Activated T-helper 1 cell treated with anti-CD3 and anti-CD28 coated beads, Interleukin-2, amount 50 U/mL, for 16 hours (primary cell): ENCODE measurements at places on chromosomes 5 and 9.

DNA sequence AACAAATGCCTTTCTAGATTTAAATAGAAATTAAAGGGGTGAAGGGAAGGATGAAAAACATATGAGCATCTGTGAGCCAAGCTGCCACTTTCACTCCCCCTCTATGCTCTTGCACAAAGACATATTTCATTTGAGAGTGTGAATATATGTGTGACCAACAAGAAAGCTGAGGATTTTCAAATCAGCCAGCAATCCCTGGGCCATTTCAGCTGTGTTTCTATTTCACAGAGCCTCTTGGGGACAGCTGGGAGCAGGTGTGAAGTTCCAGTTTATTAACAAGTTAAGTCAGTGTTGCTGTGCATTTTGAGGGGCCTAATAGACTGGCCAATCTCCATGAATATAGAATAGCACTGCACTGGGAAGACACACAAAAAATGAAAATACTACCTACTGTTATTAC, 248.7 kb upstream of the RGMB start:
- no peak for DNase-seq

- no peak for DNase-seq
These were observed 102.5 kb downstream of the LIFR start for GRCh38 chr5:38453921-38454320.

GRCh38 chr5:127590156-127590722, 58.6 kb upstream of the CTXN3 start:
- no peak for DNase-seq

DNA sequence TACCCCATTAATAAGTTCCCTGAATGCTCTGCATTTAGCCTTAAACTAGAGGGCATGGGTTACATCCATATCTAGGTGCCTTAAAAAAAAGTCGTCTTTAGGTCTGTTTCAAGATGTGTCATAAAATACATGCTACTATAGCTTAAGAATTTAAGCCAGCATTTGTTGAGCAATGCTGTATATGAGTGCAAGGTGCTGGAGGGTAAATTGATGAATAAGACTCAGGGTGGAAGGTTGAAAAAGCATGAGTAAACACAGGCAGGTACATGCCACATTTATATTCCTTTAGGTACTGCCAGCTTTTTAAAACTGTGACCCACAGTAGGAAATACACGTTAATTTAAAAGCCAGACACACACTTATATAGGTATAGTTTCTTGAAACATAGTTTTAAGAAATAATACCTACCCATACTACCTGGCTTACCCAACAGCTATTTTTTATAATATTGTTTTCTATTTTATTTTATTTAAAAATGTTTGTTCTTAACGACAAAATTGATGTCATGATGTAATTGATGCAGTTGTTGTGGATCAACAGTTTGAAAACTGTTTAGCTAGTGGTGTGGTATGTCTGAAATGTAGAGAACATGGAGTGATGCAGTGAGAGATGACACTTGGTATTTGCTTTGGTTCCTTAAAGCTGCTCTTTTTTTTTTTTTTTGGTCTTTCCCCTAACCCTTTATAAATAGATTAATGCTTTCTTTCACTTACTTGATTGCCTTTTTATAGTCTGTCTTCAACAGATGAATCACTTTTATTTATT, 3.9 kb downstream of the HMGCR start:
- no peak for DNase-seq

DNA sequence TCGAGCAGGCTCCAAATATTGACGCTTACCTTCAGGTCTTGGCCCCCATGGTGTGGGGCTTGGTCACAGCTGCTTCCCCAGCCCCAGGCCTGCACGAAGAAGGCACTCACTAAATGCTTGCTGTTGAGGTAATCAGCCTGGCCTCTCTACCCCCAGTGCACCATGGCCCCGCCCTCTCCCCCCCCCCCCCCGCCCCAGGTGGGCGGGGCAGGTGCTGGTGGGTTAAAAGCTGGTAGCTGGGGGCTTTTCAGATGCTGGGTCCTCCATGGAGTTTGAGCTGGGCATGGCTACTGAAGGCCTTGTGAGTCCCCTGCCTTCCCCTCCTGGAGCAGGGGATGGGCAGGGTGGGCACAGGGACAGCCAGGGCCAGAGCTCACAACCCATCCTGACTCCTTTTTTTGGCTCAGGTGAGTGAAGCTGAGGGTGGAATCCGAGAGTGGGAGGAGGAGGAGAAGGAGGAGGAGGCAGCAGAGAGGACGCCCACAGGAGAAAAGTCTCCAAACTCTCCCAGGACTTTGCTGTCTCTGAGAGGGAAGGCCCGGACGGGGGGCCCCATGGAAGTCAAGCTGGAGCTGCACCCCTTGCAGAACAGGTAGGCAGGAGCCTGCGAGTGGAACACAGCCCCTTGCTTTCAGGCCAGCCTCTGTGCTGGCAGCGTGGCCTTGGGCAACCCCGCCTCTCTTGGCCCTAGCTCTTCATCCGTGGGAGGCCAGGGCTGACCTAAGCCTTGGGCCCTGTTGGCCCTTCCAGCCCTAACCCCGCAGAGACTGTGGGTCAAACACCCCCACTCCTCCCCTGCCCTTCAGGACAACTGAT, 4.4 kb upstream of the TSPAN17 start:
- DNase-seq: no peak

DNA sequence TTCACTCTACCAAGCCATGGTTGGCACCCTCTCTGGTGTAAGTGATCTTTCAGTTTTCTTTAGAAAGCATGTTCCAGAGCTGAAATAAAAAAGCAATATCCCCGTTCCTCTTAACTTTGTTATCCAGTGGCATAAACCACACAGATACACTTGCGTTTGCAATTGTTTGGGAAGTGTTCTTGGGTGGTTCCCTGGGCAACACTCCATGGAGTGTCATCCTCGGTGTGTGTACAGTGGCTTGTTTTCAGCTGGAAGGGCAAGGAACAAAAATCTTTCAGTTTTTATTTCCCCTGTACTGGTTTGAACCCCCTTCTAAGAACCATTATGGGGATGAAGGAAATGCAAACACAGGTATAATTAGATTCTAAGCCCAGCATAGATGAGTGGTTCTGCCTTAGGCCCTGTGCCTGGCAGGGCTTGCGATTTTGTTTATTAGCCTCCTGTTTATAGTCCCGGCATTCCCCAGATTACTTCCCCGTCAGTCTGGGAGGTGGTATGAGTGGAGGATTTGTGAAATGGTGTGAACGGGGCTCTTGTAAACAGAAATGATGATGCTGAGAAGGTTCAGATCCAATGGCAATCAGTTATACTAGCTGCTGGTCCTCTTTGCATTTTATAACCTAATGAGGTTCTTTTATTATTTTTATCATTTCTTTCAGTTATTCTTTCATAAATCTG, 76.0 kb upstream of the CD180 start:
- no peak for DNase-seq
